ENCODE measurements at places on chromosomes 6 and 20.

GRCh38 chr6:148513145-148514071 lies 170.8 kb downstream of the SASH1 start:
- no peak for DNase-seq

- no peak for DNase-seq
Measured at GRCh38 chr6:26223228-26223627, 136.0 kb downstream of the HFE start.

DNA sequence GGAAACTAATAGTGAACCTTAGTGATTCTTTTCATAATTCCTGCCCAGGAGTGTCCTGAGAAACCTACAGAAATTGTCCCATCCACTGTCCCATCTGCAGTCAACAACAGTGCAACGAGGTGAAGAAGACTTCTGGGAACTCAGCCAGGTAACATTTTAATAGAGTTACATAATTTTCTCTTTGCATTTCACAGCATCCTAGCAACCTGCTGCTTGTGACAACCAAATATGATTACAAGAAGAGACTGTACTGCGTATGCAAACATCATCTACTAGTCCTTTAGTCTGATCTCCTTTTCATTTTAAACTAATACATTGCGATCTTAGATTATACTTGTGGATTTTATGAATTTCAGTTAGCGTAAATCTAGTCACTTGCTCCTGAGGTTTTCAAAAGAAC lies 951.6 kb downstream of the TFAP2A start:
- no peak for DNase-seq

GRCh38 chr20:22692119-22692475 lies 107.7 kb upstream of the FOXA2 start:
- DNase-seq: no peak

- no peak for DNase-seq
Measured at GRCh38 chr20:51285684-51286083, 256.8 kb downstream of the NFATC2 start.

DNA sequence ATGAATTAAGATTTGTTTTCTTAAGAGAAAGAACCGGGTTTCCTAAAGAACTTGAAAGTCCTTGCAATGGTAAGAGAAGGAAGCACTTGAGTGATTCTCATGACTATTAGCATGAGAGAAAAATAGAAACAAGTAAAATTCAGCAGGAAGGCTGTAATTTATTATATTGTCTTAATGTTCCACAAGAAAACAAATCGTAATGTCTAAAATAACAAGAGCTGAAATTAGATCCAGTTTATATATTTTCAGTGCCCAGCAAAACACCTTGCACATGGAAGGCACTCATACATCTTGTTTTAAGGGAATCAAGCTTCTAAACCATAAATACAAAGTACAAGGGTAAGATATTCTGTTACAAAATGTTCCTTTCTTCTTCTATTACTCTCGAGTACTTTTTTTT lies 229.4 kb upstream of the PLN start:
- no peak for DNase-seq

GRCh38 chr6:93218096-93218495 lies 201.3 kb downstream of the EPHA7 start:
- DNase-seq: no peak

DNA sequence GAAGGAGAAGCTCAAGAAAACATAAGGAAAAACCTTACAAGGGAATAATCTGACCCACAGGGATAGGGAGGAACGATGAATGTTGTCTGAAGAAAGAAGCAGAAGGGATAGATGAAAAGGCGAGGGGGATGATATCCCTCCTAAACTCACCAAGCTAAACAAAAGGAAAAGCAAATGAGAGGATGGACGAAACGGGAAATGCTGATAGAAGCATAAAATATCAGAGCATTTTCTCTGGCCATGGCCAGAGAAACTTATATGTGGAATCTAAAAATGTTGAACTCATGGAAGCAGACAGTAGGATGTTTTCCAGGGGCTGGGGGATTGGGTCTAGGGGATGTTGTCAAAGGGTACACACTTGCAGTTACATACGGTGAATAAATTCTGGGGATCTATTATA lies 148.4 kb upstream of the FOXQ1 start:
- DNase-seq: no peak

DNA sequence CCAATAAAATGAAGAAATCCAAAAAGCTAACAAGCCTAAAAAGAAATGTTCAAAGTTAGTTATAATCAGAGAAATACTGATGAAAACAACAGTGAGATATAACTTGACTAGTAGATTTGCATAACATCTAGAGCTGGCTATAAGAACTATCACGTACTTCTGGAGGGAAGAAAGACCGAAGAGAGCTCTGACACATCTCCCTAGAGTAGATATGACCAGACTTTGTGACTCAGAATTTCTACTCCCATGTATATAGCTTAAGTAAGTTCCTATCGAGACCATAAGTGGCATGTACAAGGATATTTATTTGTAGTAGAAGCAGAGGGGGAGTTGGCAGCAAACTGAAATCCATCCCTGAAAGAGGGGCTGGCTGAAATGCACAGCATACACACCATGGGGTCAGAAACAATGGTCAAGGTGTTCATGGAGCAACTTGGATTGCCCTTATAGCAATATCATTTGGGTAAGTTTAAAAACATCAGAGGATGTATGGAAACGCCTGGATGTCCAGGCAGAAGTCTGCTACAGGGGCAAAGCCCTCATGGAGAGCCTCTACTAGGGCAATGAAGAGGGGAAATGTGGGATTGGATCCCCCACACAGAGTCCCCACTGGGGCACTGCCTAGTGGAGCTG lies 25.6 kb upstream of the IL17A start:
- peak; percentile 60 for DNase-seq

- no peak for DNase-seq
Measured at GRCh38 chr6:25172819-25173218, 106.4 kb upstream of the CARMIL1 start.

DNA sequence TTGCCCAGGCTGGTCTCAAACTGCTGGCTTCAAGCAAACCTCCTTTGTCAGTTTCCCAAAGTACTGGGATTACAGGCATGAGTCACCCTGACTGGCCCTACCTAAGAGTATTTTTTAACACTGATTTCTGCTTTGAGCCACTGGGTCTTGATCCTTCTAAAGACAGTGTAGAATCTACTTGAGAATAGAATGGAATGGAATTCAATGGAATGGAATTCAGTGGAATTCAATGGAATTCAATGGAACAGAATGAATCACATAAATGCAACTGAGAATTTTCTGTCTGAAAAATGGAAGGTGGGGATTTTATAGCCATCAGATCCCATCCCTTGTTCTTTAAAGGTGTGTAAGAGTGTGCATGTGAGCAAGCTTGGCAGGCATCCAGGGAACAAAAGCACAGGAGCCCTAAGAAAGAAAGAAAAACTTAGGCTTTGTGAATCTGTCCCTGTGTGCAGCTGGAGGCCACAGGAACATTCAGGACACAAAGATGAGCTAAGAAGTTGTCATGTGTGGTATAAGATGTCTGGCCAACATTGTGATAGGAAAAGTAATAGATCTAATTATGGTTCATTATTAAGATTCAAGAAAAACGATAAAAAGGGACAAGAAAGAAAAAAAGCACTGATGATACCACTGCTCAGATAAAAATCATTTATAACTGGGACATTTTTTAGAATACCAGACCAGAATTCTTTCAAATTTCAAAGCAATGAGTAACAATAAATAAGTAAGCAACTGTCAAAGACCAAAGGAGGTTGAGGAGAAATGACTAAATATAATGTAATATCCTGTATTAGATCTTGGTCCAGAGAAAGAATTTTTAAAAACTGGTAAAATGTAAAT lies 681.0 kb upstream of the GJE1 start:
- no peak for DNase-seq

- DNase-seq: no peak
Measured at GRCh38 chr6:11214901-11215300, 17.6 kb downstream of the NEDD9 start.

Data from activated CD4-positive, alpha-beta T cell treated with anti-CD3 and anti-CD28 coated beads, Interleukin-2, amount 50 U/mL, for 16 hours (primary cell).